Stimulated activated CD8-positive, alpha-beta memory T cell treated with anti-CD3 and anti-CD28 coated beads, Interleukin-4, amount 100 ng/mL, for 1 hour (primary cell): ENCODE measurements at places on chromosomes 12 and 14.

GRCh38 chr12:57640175-57641042, 7.4 kb upstream of the B4GALNT1 start:
- no peak for DNase-seq

GRCh38 chr14:94050231-94050880, 24.2 kb downstream of the OTUB2 start:
- DNase-seq, result no peak

DNA sequence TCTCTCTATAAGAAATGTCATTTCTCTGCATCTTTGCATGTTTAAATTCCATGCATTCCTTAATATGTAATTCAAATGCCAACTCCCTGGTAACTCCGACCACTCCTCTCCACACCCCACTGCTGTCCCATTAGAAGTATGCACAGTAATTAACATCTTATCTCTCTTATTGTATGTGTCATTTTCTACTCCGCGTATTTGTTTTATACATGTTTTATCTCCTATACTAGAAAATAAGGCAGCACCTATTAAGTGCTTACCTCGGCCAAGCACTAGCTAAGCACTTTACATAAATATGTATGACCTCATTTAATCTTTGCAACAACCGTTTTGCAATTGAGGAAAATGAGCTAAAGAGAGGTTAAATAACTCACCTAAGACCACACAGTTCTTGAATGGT, 469.8 kb downstream of the BCAT1 start:
- no peak for DNase-seq

- no peak for DNase-seq
These were observed 29.8 kb upstream of the AP4S1 start for GRCh38 chr14:30995689-30996088.

GRCh38 chr12:76026643-76027063, 4.9 kb downstream of the PHLDA1 start:
- DNase-seq, result no peak
